ENCODE measurements at places on chromosomes 11 and 22.

DNA sequence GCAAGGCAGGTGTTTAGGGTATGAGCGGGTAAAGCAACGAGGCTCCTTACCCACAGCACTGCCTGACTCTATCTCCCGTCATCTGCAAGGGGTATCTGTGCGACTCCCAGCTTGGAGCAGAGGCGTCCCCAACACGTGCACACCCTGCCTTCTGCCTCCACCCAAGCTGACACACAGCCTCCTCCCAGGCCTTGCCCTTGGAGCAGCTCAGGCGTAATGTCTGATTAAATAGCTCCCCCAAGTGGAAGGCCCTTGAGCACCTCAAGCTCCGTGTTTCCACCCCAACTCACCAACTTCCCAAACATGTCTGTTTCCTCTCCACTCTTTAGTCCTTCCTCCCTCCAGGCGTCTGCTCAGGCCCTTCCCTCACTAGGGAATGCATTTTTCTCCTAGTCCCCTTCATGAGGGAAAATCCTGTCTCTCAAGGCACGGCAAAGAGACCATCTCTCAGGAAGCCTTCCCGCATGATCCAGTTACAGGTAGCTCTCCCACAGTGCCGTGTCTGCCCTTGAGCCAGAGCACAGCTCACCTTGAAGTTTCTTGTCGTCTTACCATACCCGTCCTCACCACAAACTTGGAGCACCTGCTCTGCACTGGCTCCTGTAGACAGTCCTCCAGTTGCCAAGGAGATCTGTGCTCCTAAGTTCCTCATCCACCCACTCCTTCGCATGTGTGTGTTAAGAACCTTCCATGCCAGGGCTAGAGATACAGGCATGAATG lies 15.8 kb downstream of the CYB5R2 start:
- peak; percentile 89 for DNase-seq

GRCh38 chr11:87425943-87426342 lies 388.2 kb downstream of the TMEM135 start:
- no peak for DNase-seq

DNA sequence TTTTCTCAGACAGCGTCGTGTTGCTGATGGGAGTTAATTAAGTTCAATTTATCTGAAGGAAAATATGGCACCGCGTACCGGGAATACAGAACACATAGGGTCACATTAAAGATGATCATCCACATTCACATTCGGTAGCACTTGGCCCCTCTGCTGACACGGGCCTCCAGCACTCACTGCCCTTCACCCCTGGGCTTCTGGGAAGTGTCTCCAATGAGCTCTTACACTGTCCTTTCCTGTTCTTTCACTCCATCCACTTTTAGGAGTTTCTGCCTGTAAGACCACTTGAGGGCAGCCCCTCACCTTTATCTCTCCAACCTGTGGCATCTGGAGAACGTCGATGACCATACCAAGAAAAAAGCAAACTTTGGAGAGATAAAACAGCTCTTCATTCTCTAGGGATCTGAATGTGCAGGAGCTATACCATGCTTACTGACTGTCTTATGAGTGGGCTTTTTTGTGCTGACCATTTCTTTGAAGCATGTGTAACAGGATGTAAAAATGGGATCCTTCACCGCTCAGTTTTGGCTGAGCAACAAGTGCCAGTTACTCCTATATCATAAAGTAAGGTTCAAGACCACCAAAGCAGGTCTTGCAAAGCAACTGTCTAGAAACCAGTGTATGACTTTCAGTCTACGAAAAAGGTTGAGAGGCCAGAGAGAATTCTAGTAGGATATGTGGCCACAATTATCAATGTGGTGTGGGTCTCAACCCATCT lies 1.1 kb upstream of the SERGEF start:
- DNase-seq, result no peak

DNA sequence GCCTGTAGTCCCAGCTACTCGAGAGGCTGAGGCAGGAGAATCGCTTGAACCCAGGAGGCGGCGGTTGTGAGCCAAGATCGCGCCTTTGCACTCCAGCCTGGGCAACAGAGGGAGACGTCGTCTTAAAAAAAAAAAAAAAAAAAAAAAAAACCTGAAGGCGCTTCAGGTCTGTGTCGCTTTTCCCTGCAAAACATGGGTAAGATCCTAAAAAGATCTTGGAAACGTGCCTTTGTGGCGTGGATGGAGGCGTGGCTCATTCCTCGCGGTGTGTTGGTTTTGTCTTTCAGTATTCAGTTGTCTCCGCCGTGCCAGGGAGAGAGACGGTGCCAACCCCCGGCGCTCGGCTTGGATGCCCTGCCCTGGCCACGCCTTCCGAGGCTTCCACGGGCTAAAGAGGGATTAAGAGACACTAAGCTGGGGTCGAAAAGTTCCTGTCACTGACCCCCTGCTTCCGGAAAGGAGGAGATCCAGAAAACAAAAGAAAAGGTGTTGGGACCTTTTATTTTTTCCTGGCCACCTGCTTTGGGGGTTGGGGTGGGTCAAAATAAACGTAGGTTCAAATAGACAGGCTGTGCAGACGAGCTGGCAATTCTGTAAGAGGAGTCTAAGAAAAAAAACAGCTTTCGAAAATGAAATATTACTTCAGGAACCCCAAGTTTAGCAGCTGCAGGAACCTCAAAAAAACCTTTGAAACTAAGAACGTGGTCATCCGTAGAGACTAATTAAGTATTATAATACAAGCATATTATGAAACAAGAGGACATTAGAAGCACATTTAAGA lies 1.1 kb upstream of the SLC35F2 start:
- DNase-seq, result no peak

- no peak for DNase-seq
Measured at GRCh38 chr22:46746620-46747019, 8.6 kb upstream of the CERK start.

GRCh38 chr22:25992331-25992730 lies 176.9 kb upstream of the SEZ6L start:
- DNase-seq, result no peak

GRCh38 chr11:57641011-57641807 lies 8.5 kb downstream of the YPEL4 start:
- peak; percentile 72 for DNase-seq

DNA sequence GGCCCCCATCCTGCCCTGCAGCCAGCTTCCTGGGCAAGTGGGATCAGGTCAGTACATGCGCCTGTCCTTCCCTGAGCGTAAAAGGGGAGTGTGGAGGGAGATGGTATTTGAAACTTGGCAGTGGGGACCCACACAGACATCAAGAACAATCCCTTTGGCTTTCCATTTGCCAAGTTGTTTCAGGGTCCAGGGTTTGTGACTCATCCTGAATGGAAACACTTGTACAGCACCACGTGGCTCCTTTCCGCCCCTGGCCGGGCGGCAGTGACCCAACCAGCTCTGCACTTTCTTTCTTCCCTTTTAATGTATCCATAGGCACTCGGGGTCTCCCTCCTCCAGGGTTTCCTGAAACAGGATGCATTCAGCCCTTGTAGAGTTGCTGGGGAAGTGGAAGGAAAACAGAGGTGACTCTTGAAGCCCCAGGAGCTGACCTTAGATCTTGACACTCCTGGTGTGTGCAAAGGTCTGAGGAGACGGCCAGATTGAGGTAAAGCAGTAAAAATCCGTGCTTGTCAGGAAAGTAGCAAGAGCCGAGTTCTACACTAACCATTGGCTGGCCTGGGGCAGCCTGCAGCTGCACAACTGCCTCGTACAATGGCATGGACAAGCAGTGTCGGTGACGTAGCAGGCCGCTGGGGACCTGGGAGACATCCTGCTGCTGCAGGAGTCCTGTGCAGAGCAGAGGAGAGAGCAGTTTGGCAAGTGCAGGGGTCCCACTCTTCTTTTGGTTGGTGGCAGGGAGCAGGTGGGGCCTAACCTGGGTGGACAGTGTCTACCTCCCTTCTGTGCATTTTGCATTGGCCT lies 189.8 kb downstream of the SNX19 start:
- no peak for DNase-seq

- DNase-seq, result no peak
Measured at GRCh38 chr11:111879637-111879960, 258 bp downstream of the CFAP68 start.

DNA sequence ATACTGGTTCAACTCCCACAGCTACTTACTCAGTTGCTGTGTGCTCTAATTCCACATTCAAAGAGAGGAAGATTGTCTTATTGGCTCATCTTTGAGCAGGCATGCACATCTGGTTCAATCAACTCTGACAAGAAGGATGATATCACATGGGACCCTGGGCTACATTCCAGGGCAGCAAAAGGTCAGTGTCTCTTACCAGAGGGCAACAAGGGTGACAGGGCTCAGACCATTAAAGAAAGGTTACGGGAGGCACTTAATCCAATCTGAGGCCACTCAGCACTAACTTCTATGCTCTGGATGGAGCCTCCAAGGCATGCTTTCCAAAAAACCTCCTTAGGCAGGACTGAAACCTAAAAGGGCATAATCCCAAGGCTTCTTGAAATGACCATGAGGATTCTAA lies 549.4 kb upstream of the API5 start:
- no peak for DNase-seq

- DNase-seq, result no peak
Measured at GRCh38 chr11:108147150-108147549, 25.8 kb downstream of the ACAT1 start.

DNA sequence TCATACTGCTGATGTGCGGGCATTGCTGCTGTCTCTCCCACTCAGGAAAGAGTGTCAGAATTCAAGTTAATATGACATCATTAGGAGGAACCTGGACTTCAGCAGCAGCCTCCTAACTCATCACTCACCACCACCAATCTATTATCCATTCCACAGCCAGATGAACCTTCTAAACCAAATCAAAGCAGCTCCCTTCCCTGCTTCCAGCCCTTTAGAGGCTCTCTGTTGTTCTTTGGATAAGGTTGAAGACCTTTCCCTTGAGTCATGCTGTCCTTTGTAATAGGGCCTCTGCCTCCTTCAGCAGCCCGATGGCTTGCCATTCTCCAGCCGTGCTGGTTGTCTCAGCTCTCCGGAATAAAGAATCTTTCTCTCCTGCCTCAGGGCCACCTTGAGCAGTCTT lies 301.3 kb downstream of the DDX10 start:
- DNase-seq, result no peak

- DNase-seq, result no peak
Measured at GRCh38 chr11:77654770-77655434, 17.3 kb upstream of the CLNS1A start.

- DNase-seq, result no peak
Measured at GRCh38 chr11:2789791-2790567, 90.2 kb upstream of the KCNQ1OT1 start.

DNA sequence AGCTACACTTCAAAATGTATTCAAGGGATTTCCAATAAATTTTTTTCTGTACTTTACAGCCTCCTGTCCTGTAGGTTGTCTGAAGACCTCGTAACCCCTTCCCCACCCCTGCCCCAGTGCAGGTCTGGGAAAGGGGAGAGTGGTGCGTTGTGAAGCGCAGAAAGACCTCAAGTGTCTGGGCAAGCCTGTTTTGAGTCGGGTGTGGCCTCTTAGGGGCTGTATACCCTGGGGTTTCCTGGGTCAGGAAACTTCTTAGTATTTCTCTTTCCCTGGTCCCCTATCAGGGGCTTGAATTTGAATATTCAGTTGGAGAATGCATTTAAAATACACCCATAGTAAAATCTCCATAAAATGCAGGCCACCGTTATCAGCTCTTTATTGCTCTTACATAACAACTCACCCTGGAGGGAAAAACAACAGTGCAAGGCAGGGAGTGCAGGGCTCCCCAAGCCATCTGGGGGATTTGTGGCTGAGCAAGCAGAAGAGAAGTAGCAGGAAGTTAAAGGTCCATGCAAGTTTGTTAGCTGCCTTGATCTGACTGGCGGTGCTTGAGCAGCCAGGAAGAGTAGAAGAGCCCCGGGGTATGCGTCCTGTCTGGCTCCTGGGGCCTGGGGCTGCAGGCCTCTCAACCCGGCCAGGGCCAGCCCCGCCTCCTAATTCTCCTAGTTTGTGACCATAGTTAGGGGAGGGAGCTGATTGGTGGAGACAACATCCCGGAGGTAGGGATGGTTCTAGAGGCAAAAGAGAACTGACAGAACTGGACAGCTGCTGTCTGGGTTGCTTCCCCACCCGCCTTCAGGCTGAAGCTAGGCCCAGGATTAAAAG lies 25.7 kb downstream of the ARHGAP1 start:
- no peak for DNase-seq

DNA sequence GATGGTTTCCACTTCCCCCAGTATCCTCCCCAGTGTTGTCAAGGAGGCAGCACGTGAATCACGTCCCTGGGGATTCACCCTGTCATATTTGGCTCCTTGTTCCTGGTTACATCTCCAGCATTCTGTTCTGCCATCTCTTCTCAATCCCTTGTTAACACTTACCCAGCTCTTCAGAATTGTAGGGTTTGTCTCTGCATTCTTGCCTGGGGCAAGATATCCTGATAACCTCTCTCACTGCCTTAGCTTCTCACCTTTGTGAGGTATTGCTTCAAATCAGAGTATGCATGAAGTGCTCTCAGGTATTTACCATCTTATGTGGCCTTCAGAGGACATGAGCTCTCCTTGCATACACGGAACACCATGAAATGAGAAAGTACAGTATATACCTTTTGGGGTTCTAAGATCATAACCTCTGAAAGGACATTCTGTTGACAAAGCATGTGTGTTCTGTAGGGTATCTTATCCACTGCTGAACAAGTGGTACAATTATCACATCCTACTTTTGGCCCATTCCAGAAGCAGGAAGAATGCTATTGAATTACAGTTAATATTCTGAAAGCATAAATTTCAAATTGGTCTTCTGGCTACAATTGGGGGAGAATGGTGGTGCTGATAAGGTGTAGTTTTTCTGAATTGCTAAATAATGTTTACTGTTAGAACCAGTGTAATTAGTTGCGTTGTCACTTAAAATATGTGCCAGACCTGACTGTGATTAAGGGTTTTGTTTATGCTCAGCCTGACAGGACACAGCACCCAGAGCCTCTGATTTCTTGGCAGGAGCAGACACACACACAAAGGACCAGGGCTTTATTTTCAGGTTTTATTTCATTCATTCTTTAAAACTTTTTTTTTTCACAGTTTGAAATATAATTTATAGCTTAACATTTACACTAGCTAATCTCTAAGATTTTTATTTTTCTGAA lies 32.7 kb downstream of the VSTM5 start:
- no peak for DNase-seq

GRCh38 chr22:48858121-48858520 lies 969.6 kb downstream of the BRD1 start:
- DNase-seq, result no peak

- DNase-seq, result peak; percentile 37
Measured at GRCh38 chr22:43090130-43090789, 1.1 kb upstream of the TTLL1 start.

Data from head of caudate nucleus (tissue), 42 donors.